ENCODE measurements at places on chromosomes 2 and 18. TPM values are rescaled to one million over a fixed set of nuclear protein-coding genes. Genes with fewer than 3 reads are reported as not detected.

CAPN14 gene
- total RNA-seq, result not detected

- DNase-seq, result no peak
Measured at GRCh38 chr2:206790311-206790935, 25.0 kb downstream of the FASTKD2 start.

CCDC150 gene
- total RNA-seq, result 2.8 TPM

- DNase-seq, result no peak
Measured at GRCh38 chr18:79753391-79753851, 44.3 kb upstream of the KCNG2 start.

LRP1B gene
- total RNA-seq, result 0.06 TPM

DNA sequence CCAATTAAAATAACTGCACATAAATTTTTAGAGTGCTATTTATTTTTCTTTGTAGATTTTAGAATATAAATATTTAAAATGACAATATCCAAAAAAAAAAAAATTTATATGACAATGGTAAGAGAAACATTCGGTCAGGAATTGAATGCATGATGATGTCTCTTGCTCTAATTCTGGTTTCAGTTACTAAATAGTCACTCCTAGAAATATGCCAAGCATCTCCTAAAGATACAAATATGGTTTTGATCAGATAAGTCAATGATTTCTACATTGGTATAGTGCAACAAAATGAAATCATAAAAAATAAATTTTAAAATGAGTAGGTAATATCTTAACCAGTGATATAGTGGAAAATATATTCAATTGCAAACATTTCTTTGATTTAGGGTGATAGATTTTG is 95.9 kb upstream of the ACKR3 start:
- DNase-seq, result no peak

DNA sequence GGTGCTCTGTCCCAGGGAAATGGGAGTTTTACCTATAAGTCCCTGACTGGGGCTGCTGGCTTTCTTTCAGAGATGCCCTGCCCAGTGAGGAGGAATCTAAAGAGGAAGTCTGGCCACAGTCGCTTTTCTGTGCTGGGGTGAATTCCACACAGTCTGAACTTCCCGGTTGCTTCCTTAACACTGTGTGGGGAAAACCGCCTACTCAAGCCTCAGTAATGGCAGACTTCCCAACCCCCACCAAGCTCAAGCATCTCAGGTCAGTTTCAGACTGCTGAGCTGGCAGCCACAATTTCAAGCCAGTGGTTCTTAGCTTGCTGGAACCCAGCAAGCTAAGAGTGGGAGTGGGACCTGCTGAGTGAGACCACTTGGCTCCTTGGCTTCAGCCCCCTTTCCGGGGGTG is 54.9 kb downstream of the NUP35 start:
- no peak for DNase-seq

GRCh38 chr2:225042800-225043167 is 516 bp upstream of the DOCK10 start:
- no peak for DNase-seq

UBXN2A gene
- total RNA-seq, result 6.5 TPM

MDH1B gene
- total RNA-seq, result not detected

GRCh38 chr2:3902131-3902530 is 198.8 kb downstream of the DCDC2C start:
- no peak for DNase-seq

FAM237A gene
- total RNA-seq, result not detected

DNA sequence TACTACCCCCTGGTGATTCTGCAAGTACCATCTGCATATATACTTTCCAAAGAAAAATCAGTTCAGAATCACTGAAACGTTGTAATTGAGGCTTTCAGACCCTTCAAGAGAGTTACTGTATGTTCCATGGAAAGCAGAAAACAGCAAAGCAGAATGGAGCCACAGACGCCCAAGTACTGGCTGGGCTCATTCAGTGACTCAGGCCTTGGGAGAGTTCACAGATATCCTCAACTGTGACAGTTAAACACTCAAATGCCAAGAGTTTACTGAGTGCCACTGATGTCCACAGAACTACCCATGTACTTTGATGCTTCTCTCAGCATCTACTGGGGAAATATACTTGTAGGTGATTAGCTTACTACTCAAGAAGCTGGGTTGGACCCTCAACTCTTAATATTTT is 303.4 kb downstream of the TCF4 start:
- DNase-seq, result no peak

Data from right lobe of liver (tissue), 6 donors.